Activated CD4-positive, alpha-beta T cell treated with anti-CD3 and anti-CD28 coated beads, Interleukin-2, amount 50 U/mL, for 48 hours (primary cell): ENCODE measurements at places on chromosomes 1 and 21.

DNA sequence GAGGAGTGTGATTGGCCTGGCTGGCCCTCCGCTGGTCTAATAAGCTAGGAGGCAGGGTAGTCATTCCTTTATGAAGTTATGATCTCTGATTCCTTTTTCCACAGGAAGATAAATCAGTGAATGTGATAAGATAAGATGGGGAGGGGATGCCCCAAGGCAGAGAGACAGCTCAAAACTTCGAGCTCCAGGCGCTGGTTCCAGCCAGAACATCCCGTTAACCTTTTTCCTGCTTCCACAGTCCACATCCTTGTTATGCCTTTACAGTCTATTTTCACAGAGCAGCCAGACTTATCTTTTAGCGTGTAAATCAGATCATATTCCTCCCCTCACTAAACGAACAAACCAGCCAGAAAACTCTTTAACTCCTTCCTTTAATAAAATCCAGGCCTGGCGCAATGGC, 38.5 kb upstream of the BMP8B start:
- DNase-seq: no peak

GRCh38 chr1:245896258-245896657, 610.8 kb downstream of the SMYD3 start:
- no peak for DNase-seq

- DNase-seq: no peak
Measured at GRCh38 chr1:243645281-243645680, 204.8 kb downstream of the AKT3 start.

DNA sequence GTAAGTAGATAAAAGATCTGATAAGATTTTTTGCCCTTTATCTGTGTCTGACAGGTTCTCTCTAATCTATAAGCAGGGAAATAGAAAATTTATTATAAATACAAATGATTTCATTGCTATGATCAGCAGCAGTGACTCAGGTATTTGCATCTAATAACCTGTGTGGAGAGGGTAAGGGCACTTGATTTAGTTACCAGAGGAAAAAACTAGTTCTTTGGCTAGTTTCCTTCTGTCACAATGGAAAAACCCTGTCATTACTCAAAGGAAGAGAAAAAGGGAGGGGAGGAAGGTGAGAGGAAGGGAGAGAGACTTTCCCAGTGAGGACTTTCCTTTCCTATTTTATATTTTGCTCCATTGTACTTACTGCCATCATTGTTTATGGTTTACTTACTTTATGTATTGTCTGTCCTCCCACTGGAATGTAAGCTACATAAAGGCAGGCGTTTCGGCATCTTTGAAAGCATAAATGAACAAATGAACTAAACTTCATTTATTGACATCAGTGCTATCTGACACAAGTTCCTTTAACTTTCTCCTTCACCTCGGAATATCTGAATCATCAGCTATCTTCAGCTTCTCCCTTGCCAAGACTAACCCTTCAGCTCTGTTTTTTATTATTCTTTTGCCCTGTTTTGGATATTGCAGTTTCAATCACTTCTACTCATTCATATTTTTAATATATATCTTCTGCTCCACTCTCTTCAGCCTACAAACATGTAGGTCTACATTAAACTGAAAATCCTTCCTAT, 34.9 kb downstream of the WDR3 start:
- no peak for DNase-seq

GRCh38 chr1:197355248-197355995, 87.4 kb downstream of the CRB1 start:
- no peak for DNase-seq

DNA sequence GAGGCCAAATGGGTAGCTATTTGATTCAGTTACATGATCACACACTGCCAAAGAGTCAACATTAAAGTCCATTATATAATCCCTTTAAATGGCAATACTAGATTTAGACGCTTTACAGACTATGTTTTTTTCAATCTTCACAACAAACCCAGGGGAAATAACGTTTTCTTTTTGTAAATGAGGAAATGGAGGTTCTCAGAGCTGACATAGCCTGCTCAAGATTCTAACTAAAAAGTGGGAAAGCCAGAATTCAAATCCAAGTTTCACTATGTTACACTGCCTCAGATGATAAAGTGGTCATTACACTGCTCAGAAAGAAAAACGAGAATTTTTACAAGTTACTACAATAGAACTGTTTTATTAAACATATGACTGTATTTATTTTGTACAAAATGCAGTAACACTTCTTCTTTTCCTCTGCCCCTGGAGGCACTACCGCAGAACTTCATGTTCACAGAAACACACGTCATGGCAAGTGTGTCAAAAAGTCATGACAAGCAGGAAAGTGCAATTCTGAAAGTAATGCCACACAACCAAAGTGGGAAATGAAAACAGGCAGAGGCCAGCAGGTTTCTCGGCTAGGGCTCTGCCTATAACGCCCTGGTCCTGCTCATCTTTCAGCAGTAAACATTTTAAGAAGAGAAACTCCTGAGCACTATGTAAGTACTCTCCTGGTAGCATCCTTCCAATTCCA, 19.0 kb downstream of the THEMIS2 start:
- peak; percentile 46 for DNase-seq

- DNase-seq: no peak
Measured at GRCh38 chr1:94851571-94851970, 31.4 kb downstream of the SLC44A3 start.

DNA sequence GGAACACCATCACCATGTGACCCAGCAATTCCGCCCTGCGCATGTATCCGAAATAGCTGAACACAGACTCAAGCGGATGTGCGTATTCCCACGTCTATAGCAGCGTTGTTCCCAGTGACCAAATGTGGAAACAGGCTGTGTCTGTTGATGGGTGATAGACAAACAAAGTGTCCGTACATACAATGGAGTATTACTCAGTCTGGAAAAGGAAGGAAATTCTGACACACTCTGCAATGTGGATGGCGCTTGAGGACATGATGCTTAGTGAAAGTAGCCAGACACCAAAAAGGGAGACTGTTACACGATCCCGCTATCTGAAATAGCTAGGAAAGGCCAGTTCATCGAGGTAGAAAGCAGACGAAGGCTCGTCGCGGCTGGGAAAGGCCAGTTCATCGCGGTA, 25.8 kb downstream of the PDXK start:
- no peak for DNase-seq

GRCh38 chr1:180899262-180899661, 13.4 kb upstream of the KIAA1614 start:
- no peak for DNase-seq

GRCh38 chr21:44800103-44800502, 1.5 kb downstream of the UBE2G2 start:
- peak; percentile 14 for DNase-seq

DNA sequence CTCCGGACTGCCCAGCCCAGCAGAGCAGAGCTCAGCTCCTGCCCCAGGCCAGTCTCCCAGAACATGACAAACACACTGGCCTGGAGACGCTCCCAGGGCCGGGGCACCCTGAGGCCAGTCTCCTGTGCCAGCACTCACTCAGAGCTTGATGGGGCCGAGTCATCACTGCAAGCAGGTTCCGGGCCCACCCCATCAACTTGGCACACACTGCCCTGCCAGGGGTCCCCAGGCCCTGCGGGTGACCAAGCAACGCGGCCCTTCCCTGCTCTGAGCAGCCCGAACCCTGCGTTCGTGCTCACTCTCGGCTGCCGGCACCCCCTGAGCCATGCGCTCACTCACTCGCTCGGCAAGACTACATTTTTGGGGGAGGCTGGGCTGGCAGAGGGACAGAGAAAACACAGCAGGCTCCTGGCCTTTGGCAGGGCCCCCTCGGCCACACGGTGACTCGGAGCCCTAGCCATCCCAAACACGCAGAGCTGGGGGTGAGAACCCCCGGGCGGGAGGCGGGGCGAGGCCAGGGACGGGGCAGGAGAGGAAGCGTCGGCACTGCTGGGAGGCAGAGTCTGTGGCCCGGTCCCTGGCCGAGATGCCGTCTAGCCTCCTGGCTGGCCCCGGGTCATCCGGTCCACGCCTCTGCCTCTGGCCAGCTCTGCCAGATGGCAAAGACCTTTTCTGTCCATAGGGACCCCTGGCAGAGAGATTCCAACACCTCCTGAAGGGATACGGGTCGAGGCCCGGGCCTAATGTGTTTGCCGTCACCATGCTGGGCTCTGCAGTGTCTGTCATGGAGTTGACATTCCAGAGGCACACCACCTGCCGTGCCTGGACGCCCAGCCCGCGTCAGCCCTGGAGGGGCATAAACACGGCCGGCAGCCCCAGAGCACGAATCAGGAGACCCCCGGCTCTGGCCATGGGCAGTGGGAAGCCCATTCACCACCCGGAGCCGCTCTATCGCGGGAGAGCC, 68.0 kb downstream of the MEGF6 start:
- DNase-seq: no peak

DNA sequence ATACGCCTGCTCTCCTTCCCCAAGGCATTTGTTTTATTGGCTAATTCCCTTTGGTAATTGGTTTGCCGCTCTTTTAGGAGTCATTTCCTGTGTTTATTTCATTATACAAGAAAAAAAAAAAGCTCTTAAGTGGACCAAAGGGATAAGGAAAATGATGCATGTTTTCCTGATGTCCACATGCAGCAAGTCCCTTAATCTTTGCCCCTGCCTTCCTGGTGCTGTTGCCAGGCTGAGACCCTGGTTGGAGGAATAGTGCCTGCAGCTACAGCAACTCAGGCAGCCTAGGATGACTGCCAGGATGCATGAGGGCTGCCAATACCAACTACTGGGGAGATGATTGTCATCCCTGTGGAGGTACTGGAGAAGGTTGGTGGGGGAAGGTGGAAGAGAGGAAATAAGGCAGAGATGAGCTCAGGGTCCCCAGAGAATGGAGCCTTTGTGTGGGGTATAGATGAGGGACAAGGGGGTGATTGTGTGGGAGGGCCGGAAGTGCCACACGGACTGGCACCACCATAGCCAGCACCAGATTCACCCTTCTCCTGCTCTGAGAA, 6.1 kb upstream of the GATAD2B start:
- DNase-seq: no peak

- DNase-seq: no peak
Measured at GRCh38 chr1:214321705-214322453, 40.9 kb downstream of the SMYD2 start.

GRCh38 chr1:206430031-206430983, 40.0 kb upstream of the IKBKE start:
- DNase-seq: no peak

GRCh38 chr1:221704306-221704705, 37.6 kb downstream of the DUSP10 start:
- DNase-seq: no peak

DNA sequence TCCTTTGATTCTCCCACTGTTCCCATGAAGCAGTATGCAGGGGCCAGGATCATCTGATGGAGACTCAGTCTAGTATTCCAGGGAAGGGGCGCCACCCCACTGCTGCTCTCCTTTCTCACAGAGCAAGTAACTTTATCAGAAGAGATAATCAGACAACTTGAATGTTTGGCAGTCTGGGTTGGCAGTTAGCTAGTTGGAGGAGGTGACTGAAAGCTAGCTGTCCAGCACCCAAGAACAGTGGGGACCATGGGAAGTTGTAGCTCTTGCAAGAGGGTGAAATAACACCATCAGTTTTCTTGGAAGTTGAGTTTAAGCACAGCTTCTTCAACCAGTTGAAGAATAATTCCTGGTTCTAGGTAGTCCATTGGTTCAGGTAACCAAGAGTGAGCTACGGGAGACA, 22.2 kb upstream of the AGL start:
- DNase-seq: no peak

DNA sequence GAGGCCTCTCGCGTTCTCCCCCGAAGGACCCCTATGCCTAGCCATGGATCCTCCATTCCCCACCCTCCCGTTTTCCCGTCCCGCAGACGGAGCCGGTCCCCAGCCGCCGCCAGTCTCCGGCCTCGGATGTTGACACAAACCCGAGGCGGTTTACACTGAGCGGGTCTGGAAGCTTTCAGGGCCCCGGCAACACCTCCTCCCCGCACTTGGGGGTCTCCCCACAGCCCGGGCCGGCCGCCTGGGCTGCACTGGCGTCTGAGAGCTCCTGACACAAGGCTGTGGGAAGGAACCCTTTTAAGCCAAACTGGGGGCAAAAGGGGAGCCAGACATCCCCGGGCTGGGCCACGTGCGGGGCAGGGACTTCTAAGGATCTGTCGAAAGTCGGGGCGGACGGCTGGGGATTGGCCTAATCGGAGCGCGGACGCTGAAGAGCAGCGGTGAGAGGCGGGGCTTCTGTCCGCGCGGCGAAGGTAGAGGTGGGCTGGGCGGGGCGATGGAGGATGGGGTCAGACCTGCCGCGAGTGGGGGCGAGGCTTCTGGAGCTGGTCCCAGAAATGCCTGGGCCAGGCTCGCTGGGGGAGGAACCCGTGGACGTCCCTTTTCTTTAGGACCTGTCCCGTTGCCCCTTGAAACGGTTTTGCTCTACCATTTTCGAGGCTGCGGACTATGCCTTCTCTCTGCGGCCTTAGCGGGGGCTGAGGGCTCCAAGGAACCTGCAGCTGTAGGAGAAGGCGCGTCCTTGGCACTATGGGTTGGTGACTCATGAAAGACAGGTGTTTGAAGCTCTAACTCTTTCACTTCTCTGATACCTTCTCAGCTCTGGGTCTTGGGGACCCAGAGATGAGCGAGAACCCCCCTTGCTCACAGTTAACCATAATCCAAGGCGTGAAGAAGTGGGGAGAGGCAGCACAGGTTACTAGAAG, 1.2 kb upstream of the HPCAL4 start:
- no peak for DNase-seq

GRCh38 chr1:55466373-55466772, 251.2 kb upstream of the USP24 start:
- no peak for DNase-seq

- DNase-seq: no peak
Measured at GRCh38 chr1:3809680-3810079, 13.4 kb upstream of the LRRC47 start.

DNA sequence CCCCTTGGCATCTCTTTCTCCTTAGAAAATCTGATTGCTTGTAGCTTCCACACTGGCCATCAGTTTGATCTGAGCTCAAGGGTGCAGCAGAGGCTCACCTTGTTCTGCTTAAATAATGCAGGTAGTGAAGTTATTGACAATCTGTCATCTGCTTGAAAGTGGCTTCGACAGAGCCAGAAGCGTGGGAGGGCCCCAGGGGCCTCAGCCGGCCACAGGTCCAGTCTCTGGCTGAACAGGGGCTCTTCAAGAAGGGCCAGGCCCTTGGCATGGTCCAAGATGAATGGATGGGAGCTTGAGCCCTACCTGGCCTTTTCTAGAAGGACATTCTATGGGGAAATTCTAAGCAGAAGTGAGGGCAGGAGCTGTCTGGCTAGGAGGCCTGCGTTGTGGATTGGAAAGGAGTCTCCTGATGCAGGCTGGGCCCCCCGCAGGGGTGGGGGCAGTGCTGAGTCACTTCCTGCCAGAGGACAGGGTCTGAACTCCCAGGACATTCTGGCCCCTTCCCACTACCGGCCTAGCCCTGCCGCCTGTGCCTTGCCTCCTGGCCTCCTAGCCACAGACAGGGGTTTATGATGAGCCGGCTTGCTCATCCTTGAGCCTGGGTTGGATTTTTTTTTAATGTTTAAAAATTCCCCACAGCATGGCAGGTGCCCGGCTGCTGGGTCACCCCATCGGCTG, 162.3 kb upstream of the VAMP3 start:
- DNase-seq: no peak

GRCh38 chr1:243346468-243346867, 90.6 kb downstream of the SDCCAG8 start:
- DNase-seq: no peak

GRCh38 chr1:97565886-97566285, 354.9 kb downstream of the DPYD start:
- no peak for DNase-seq

GRCh38 chr1:63936276-63936675, 162.5 kb downstream of the ROR1 start:
- no peak for DNase-seq
